CD4-positive, alpha-beta T cell treated with Interleukin-12 subunit alpha and Interleukin-12 subunit beta, for 1 hour (primary cell): ENCODE measurements at places on chromosomes 16 and 17.

DNA sequence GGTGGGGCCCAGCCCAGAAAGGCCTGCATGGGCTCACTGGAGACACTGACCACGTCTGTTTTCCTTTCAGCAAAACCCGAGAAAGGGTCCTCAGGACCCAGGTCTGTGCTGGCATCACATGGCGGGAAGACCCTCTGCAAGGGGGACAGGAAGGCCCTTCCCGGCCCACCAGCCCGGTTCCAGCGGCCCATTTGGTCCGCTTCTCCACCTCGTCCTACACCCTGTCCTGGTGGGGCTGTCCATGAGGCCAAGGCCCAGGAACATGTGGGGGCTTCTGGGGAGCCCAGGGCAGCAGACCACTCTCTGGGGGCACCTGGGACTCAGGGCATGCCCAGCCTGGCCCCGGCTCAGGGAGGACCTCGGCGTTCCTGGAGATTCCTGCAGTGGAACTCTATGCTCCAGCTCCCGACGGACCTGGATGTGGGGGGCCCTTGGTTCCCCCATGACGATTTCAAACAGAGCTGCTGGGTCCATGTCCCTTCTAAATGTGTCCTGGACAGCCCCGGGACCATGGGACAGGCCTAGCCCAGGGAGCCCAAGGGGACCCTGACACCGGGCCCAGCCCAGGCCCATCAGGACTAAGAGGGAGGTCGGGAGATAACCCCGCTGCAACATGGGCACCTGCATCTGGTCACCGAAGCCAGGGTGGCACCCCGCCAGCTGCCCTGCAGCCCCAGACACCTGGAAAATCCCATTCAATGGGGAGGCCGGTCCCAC lies 26.4 kb upstream of the KSR1 start:
- no peak for DNase-seq

- DNase-seq = peak; percentile 93
These were observed 311 bp upstream of the KDM8 start for GRCh38 chr16:27202923-27203506.

DNA sequence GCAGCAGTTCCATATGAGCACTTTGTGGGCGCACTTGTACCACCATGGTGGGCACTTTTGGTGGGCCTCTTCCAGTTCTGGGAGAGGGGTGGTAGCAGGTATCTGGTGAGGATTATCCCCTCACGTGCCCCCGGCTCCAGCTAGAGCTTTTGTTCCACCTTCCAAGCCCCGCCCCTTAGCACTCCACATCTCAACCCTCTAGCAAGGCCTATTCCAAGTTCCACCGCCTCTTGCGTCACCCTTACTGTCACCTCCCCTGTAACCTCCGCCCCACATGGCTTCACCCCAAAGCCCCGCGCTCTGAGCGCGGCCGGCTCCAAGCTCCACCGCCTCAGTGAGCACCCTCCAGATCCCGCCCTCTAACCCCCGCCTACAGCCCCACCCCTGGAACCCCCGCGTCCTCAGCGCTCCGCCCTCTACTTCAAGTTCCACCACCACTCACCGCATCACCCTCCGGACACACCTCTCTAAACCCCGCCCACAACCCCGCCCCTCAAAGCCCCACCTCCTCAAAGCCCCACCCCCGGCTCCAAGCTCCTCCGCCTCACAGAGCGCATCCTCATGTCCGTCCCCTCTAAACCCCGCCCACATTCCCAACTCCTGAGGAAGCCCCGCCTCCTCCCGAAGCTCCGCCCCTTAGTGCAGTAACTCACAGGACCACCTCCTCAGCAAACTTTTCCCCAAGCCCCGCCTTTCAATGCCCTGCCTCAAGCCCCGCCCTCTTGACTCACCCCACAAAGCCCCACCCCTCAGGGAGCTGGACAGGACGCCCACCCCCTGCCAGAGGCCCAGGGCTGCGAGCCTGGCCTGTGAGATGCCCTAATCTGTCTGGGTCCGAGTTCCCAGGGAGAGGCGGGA lies 11.1 kb downstream of the SCN4A start:
- DNase-seq = peak; percentile 56

DNA sequence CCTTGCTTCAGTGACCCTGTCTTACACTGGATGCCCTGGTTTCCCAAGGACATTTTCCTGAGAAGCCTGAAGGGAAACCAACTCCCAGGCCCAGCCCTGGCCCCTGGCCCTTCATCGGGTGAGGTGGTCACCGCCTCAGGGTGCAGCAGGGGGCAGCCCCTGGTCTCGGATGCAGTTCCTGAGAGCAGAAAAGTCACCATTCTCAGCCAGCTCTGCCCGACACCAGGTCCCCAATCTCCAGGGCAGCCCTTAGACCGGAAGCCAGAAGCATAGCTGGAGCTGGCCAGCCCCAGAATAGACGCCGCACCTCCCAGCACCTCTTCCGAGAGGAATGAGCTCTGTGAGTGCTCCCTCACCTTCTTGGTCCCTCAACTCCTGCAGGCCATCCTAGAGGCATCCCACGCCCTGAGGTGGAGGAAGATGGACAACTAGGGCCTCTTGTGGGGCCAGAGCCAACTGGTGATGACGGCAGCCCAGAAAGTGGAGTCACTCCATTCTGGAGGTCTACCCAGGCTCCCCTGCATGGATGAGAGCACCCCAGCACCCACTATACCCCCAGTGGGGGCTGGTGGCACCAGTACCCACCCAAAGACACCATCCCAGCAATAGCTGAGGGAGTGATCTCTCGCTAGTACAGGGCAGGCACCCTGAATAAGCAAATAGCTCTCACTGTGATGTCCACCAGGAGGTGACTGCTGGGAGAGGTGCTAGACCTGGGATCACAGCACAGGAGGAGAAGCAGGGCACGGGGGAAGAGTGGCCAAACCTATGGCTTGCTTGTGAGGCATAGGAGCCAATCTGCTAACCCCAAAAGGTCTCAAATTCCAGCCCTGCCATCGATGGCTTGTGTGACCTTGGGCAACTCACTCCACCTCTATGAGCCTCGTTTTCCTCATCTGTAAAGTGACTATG lies 56.2 kb downstream of the TK2 start:
- DNase-seq = no peak

GRCh38 chr16:71622088-71622487 lies 3.9 kb upstream of the MARVELD3 start:
- peak; percentile 19 for DNase-seq
